ENCODE measurements at places on chromosomes 2 and 18.

- ATAC-seq: no peak
Observed at GRCh38 chr2:175880-176820, 87.7 kb downstream of the SH3YL1 start.

GRCh38 chr2:164114937-164115336, 379.1 kb upstream of the FIGN start:
- no peak for ATAC-seq

DNA sequence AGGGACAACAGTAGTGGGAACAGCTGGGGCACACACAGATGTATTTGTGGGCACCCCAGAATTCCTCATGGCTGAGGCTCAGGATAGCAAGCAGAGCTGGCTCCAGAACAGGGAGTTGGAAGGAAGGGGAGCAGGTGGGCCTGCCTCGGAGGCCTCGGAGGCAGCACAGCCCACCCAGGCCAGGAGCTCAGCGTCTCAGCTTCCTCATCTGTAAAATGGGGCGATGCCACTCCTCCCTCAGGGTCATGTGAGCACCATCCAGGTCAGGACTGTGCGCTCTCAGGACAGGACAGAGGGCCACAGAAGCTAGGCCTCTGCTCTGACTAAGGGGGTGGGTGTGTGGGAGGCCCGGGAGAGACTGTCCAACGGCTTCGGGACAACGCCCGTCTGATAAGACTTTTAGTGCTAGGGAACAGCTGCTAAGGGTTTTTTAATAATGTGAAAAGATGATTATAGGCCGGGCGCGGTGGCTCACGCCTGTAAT, 106.2 kb downstream of the HDAC4 start:
- ATAC-seq: peak; percentile 12

- no peak for ATAC-seq
Observed at GRCh38 chr18:47283476-47283875, 32.0 kb upstream of the SKOR2 start.

DNA sequence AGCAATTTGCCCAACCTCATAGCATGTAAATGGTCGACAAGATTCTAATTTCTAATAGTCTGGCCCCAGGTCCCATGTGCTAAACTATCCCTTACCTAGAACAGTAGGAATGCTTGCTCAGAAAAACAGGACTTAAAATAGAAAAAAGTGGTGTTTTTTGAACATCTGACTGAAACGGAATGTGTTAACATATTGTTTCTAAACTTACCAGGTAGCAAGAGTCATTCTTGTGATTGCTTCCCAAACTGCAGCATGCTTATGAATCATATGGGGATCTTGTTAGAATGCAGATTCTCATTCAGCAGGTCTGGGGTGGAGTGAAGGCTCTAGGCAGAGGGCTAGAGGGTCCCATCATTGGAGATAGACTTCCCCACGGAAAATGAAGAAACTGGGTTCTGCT, 5.8 kb upstream of the SLC20A1 start:
- no peak for ATAC-seq

- no peak for ATAC-seq
Observed at GRCh38 chr2:203740871-203741281, 34.4 kb downstream of the CD28 start.

GRCh38 chr2:153761936-153762335, 109.8 kb upstream of the GALNT13 start:
- no peak for ATAC-seq

- ATAC-seq: no peak
Observed at GRCh38 chr2:19864381-19864780, 37.4 kb downstream of the TTC32 start.

GRCh38 chr2:219467736-219468075, 31.0 kb upstream of the GMPPA start:
- ATAC-seq: no peak

DNA sequence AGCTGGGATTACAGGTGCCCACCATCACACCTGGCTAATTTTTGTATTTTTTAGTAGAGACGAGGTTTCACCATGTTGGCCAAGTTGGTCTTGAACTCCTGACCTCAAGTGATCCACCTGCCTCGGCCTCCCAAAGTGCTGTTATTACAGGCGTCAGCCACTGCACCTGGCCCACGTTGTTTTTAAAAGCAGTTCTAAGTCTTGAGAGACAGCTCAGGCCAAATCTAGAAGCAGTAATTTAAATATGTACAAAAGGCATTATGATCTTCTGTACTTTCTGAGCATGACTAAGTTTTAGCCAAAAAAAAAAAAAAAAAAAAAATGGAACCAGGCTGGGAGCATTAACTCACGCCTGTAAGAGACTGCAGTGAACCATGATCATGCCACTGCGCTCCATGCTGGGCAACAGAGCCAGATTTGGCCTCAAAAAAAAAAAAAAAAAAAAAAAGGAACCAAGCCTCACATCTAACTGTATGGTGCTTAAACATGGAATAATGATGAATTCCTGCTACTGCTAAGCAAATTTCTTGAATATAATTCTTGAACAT, 4.0 kb downstream of the ABHD3 start:
- ATAC-seq: no peak

GRCh38 chr2:207465894-207466293, 63.9 kb upstream of the CREB1 start:
- ATAC-seq: no peak

- no peak for ATAC-seq
Observed at GRCh38 chr2:21251216-21251980, 127.6 kb downstream of the TDRD15 start.

DNA sequence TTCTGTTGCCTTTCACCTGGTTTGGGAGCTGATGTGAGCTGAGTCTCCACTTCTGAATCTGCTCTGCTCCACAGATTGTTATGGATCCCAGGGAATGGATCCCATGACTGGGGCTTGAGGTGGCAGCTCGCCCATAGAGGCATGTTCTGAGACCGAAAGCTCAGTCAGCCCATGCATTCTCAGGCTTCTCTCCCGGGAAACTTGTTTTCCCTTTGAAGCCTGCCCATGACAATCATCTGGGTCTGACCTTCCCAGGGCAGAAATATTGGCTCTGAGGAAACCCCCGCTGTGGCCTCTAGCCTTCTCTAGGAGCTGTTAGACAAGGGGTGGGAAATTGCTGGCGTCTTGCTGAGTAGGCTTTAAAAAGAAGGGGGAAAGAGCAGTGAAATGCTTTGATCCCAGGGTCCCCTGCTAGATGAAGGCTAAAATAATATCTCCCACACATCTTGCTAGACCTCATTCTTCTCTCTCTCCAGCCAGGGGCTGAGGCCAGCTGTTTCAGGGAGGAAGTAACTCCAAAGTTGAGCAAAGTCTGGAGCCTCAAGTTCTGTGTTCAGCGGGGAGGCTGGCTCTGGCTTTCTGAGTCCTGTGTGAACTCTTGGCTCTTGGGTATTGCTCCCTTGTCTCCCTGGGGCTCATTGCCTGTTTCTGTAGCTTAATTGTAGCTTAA, 2.0 kb downstream of the VAMP8 start:
- no peak for ATAC-seq

DNA sequence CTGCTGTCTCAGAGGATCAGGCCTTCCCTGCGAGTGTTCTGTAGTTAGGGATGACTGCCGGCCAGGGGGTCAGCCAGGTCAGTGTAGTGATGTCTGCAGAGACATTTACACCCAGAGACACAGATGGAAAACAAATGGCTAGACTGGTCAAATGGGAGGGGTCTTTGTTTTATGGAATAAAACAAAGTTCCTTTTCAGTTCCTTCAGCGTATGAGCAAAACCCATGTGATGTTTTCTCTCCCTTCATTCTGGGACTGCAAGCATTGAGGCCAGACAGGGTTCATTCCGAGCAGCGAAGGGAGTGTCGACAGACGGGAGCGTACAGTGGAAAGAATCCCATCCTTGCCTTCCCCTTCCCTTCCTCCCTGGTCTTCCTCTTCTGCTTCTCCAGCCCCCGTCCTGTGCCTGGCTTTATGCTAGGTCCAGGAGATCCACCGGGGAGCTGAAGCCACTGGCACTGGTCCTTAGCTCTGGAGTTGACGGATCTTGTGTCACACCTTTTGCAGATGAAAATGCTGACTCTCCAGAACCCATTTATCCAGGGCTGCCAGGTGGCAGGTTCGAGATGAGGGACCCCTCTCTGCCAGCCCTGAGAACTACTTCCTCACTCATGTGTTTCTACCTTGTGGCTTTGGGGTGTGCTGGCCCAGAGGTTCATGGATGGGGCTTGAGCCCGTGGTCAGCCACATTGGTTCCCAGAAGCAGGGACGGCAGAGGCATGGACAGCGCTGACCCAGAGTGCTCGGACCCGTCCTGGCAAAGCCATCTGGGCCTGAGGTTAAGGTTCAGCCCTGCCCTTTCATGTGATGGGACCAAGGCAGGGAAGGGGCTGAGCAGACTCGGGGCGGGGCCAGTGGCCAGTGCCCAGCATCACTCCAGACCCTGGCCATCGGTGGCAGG, 24.2 kb downstream of the ITGB1BP1 start:
- peak; percentile 88 for ATAC-seq

DNA sequence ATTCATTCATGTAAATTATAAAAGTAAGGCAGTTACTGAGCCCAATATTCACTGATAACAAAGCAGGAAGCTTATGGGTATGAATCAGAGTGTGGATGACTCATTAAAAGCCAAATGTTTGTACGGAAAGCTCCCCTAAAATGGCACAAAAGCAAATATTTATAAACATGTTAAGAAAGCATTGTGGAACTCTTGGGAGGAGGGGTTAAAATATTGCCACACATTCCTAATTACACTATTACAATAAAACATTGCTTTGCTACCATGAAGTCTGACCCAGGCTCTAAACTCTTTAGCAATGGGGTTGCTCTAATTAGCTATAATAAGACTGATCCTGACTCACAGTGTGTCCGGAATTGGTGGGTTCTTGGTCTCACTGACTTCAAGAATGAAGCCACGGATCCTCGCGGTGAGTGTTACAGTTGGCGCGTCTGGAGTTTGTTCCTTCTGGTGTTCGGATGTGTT, 110.9 kb downstream of the NAB1 start:
- ATAC-seq: no peak

- no peak for ATAC-seq
Observed at GRCh38 chr2:9752441-9753275, 90.6 kb upstream of the TAF1B start.

- no peak for ATAC-seq
Observed at GRCh38 chr2:225739328-225739727, 339.8 kb downstream of the NYAP2 start.

- ATAC-seq: no peak
Observed at GRCh38 chr18:49745045-49746014, 68.0 kb downstream of the ACAA2 start.

- no peak for ATAC-seq
Observed at GRCh38 chr2:96203130-96204028, 5.2 kb downstream of the STARD7 start.

DNA sequence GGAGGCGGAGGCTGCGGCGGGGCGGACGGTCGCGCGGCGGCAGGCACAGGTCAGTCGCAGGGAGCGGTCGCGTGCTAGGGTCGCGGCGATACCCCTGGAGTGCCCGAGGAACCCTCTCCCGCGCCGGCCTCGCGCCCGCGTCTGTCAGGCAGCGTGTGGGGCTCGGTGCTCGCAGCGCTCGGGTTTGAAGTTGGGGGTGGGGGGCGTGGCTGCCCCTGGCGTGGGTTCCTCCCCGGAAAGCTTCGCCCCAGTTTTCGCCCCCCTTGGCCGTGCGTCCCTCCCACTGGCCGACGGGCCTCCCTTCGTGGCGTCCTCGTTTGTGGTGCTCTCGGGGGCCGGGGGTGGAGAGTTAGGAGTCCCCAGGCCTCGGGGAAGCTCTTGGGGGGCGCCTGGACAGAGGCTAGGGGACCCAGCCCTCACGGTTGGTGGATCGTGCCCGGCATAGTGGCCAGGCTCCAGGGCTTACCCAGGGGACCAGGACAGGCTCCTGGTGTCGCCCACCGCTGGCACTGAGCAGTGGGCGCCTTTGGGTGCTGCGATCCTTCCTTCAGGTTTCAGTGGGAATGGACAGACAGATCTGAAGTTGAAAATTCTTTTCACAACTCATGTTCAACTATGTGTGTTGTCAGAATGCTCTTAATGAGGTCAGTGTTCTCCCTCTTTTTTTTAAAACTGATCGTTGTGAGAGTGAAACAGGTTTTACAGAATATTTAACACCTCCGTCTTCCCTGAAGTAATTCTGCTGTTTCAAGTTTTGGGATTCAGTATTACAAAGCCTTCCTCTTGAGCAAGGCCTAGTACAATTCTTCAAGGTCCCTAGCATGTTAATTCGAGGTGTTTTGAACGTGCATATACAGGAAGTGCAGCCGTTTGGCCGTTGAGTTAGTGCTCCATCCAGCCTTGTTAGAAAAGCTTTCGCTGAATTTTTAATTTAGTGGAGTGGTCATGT, 604 bp downstream of the RALBP1 start:
- ATAC-seq: no peak

DNA sequence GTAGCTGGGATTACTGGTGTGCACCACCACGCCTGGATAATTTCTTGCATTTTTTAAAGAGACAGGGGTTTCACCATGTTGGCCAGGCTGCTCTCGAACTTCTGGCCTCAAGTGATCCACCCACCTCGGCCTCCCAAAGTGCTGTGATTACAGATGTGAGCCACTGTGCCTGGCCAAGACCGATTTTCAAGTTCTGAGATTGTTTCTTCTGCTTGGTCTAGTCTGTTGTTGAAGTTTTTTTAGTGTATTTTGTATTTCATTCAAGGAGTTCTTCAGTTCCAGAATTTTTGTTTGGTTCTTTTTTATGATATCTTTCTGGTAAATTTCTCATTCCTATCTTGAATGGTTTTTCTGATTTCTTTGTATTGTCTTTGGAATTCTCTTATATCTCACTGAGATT, 96.4 kb downstream of the ANKRD12 start:
- no peak for ATAC-seq

DNA sequence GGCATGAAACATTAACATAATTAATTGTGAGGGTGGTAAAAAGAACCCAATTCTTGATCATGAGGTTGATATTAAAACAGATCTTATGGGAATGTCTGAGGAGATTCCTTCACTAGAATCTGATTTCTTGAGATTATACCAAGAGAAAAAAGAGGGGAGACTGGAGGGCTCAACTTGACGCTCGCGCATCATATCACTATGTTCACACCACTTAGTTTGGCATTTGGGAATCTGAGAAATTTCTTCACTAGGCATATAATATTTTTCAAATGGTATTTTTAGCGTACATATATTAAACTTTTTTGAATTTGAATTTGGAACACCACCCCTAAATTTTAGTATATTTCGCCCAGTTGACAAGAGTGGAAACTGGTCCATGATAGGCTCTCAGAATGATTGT, 140.1 kb downstream of the SATB2 start:
- no peak for ATAC-seq

DNA sequence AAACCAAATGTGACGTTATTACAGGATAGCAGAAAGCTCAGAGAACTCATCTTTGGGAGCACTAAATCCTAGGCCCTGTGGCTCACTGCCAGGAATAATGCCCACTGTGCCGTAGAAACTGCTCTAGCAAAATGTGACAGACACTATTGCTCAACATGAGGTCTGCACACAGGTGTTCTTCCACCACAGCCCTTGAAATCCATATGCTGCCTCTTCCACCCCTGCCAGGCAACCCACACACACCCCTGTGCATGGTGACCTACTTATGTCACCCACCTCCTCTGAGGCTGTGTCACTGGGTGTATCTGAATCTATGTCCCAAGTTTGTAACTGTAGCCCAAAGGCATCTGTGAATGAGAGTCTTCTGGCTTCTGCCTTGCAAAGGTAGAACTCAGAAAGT, 66.1 kb upstream of the MBOAT2 start:
- ATAC-seq: no peak

GRCh38 chr2:96243843-96244242, 22.0 kb downstream of the TMEM127 start:
- no peak for ATAC-seq

GRCh38 chr2:53913721-53914120, 54.0 kb upstream of the GPR75 start:
- ATAC-seq: no peak

Data from gastroesophageal sphincter (tissue), 4 donors.